ENCODE measurements at places on chromosomes 6 and 20.

GRCh38 chr6:150409576-150410066, 40.8 kb downstream of the IYD start:
- no peak for DNase-seq

DNA sequence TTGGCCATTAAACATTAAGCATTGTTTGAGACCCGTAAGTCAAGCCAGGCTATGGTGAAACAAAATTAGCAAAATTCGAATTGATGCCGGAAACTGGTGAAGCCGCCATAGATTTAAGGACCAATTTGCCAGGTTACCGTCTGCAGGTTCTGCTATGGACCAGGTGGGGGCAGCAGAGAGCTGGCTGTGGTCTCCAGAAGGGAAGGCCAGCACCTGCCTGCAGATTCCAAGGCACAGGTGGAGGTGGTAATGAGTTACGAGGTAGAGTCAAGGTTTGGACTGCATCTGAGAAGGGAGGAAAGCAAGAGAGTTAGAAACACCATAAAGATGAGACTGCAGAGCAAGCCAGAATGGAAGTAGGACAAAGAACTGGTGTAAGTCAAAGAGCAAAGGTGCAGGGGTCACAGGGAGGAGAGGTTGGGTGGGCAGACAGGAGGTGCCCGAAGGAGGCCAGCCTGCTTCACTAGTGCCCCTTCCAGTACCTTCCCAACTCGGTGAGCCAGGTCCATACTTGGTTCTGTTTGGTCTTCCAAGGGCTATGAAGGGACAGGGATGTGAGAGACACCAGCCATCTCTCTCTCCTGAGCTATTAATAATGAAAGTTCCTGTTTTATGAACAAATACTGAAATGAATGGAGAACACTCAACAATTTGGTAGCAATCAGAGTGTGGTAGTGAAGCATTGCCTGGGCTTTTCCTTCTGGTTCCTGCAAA, 131.6 kb upstream of the ESR1 start:
- no peak for DNase-seq

GRCh38 chr6:4774715-4775493, 1.3 kb upstream of the CDYL start:
- no peak for DNase-seq

DNA sequence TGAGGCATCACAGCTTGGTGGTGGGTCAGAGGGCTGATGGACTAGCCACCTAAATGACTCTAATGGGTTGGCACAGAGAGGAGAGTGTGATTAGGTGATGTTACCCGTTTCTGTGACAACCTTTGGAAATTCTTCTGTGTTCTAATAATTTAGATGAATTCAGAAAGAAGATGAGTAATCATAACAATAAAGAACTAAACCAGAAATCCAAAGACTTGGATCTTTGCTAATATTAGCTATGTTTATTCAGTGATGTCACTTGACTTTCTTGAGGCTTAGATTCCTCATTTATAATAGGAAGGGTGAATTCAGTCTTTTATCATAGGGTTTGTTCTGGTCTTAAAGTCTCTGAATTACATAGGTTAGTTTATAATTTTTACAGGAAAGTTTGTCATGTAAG, 19.9 kb downstream of the CRYBG1 start:
- DNase-seq: no peak

GRCh38 chr6:154367336-154367735, 10.7 kb upstream of the IPCEF1 start:
- DNase-seq: no peak

DNA sequence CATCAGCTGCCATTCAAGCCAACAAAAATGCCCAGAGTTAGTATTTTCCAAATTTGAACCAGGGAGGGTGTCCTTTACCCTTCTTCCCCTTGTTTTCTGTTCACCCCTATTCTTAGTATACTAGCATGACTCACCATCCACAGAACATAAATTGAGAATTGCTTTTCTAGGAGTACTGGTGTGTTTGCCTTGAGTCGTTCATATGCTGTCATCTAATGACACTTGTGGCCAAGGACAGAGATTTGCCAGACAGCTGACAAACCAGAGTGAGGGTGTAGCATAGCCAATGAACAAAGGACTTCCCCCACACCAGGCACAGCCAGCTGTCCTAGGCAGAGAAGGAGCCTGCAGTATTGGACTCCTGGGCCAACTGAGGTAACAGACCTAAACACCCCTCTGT, 62.2 kb downstream of the FILIP1 start:
- DNase-seq: no peak

- DNase-seq: no peak
Observed at GRCh38 chr6:7136859-7137334, 29.1 kb downstream of the RREB1 start.

- DNase-seq: no peak
Observed at GRCh38 chr6:115908906-115909559, 151.7 kb downstream of the FRK start.

DNA sequence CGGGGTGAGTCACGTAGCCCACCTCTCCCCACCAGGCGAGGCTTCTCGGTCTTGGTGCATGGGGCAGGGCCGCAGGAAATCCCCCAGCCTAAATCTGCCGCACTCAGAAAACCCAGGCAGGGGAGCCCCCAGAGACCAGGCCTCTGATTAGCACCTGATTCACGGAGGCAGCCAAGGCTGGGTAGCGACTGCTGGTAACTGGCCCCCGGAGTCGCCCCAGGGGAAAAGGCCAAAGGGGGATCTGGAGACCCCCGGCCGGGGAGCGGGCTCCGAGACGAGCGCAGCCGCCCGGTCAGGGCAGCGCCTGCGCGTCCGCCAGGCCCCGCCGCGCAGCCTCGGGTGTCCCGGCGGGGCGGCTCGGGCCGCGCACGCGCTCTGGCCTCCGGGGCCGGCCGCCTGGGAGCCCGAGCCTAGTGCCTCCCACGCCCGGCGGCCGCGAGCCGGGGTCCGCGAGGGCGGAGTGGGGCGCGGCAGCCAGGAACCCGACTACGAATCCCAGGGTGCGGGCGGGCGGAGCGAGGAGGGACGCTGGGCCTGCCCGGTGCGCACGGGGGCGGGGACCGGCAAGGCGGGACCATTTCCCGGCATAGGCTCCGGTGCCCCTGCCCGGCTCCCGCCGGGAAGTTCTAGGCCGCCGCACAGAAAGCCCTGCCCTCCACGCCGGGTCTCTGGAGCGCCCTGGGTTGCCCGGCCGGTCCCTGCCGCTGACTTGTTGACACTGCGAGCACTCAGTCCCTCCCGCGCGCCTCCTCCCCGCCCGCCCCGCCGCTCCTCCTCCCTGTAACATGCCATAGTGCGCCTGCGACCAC, at the start of gene DUSP22:
DUSP22 (plus strand) TSS at position 791 of the 809 bp plus-strand sequence. CDS start 53 bp downstream, outside the sequence.
- no peak for DNase-seq

DNA sequence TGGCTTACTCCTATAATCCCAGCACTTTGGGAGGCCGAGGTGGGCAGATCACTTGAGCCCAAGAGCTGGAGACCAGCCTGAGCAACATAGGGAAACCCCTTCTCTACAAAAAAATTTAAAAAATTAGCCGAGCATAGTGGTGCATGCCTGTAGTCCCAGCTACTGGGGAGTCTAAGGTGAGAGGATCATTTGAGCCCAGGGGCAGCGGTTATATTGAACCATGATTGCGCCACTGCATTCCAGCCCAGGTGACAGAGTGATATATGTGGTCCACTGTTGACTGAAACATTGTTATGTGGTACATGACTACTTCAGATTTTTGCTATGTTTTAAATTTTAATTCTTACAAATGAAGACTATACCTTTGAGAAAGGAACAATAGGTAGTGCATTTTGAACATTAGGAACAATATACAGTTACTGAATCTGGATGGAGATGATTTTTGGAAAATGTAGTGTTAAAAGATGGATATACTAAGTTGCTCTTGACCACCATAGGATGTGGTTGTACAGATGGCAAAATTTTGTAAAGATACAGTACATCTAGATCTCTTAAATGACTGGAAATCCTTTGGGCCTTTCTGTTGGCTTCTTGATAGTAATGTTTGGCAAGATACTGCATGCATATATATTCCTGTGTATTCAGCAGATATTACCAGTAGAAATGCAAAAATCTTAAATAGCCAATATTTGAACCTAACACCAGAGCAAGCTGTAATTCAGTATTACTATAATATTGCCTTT, 35.9 kb downstream of the MAPK14 start:
- DNase-seq: no peak

DNA sequence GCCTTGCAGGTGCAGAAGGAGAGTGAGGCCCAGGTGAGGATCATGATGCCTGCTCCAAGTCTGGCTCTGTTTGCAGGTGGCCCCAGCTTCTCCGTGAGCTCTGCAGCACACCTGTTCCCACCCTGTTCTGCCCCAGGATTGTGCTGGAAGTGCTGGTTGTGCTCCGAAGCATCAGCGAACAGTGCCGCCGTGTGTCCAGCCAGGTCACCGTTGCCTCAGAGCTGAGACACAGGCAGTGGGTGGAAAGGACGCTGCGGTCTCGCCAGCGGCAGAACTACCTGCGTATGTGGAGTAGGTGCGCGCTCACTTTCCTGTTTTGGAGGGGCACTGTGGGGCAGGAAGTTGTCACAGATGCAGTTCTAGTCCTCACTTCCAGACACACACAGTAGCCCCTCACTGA, 25.0 kb downstream of the ERMARD start:
- no peak for DNase-seq
